H4 (cell line): ENCODE measurements at places on chromosomes 6 and 20.

GRCh38 chr6:16038938-16039337 is 89.9 kb upstream of the MYLIP start:
- no peak for DNase-seq

DNA sequence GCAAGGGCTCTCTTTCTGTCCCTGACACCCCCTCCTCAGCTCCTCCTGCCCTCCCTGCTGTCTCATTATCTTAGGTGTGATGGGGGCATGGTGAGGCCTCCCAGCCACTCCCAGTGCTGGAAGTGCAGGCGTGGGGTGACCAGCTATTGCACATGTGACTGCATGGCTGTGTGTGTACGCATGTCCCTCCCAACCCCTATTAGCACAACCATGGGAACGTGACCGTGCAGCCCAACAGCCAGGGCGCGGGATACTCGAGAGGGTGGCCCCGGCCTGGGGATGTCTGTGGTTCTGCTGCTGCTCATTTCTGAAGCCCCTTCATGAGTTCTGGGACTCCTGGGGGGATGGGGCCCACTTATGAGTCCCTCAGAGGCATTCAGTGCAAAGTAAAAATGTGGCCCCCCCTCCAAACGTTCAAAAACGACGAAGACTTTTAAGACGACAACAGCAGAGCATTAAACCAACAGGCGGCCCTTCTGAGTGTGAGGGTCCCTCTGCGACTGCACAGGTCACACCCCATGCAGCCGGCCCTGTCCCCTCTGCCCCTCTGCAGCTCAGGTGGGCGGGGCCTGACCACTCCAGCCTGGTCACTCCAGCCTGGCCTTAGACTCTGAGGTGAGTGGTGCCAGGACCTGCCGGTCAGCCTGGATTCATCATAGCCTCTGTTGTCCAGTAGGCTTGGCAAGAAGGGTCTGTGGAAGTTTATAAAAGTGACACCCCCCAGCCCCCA is 51.1 kb downstream of the RBM38 start:
- DNase-seq, result no peak

- no peak for DNase-seq
Measured at GRCh38 chr6:120290964-120291363, 941.4 kb upstream of the MAN1A1 start.

GRCh38 chr20:64080813-64081623 is 1.1 kb downstream of the OPRL1 start:
- no peak for DNase-seq

GRCh38 chr20:8796088-8796660 is 272.7 kb upstream of the PLCB4 start:
- DNase-seq, result no peak
